ENCODE measurements at places on chromosomes 3 and 15.

DNA sequence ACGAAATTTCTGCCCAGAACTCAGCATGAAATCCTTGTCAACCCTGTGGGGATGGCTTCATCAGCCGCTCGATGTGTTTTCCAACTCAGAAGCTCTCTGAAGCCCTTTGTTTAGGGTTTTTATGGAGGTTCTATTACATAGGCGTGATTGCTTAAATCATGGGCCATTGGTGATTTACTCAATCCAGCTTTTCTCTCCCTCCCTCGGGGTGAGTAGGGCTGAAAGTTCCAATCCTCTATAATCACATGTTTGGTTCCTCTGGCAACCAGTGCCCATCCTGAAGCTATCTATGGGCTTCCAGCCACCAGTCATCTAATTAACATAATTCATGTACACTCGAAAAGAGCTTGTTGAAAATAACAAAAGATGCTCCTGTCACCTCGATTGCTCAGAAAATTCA, 51.6 kb downstream of the GATM start:
- DNase-seq = no peak
- no peak overlapping the region for H3K4me3 ChIP-seq
- no peaks in the 10 kb centered on the region for H3K4me1 ChIP-seq
- H3K27ac ChIP-seq = no peak overlapping the region
- H3K36me3 ChIP-seq = no peaks in the 10 kb centered on the region
- no peaks in the 10 kb centered on the region for H3K27me3 ChIP-seq

GRCh38 chr15:38600236-38600635, 35.6 kb upstream of the RASGRP1 start:
- H3K27ac ChIP-seq = no peak overlapping the region
- H3K36me3 ChIP-seq = no peaks in the 10 kb centered on the region
- no peaks in the 10 kb centered on the region for H3K27me3 ChIP-seq
- H3K4me3 ChIP-seq = no peak overlapping the region

GRCh38 chr3:42680271-42680670, 5.1 kb upstream of the KLHL40 start:
- H3K27me3 ChIP-seq = no peaks in the 10 kb centered on the region
- H3K36me3 ChIP-seq = no peaks in the 10 kb centered on the region
- DNase-seq = no peak
- no peaks in the 10 kb centered on the region for H3K4me1 ChIP-seq

- no peak for DNase-seq
- no peaks in the 10 kb centered on the region for H3K4me1 ChIP-seq
- H3K27ac ChIP-seq = no peak overlapping the region
- no peaks in the 10 kb centered on the region for H3K27me3 ChIP-seq
- no peaks in the 10 kb centered on the region for H3K36me3 ChIP-seq
Measured at GRCh38 chr15:98896002-98896721, 111.4 kb downstream of the PGPEP1L start.

DNA sequence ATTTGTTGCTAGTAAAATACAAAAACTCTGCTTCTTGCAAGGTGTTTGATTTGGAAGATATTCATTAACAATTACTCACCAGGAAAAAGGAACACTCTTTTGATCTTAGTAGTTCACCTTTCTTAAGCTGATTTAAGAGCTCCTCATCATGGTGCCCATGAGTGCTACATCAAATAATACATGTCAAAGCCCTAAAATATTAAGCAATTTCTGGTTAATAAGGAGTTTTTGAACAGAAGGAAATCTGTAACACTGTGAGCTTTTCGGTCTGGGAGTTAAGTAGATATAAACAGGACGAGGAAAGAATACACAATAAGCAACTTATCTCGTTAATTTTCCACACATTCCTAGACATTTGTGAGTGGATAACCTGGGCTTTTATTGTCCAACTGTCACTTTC, 83.9 kb upstream of the DCBLD2 start:
- H3K27me3 ChIP-seq = no peaks in the 10 kb centered on the region
- H3K4me3 ChIP-seq = no peak overlapping the region
- H3K4me1 ChIP-seq = no peaks in the 10 kb centered on the region

- H3K4me1 ChIP-seq = no peaks in the 10 kb centered on the region
- H3K4me3 ChIP-seq = no peak overlapping the region
- DNase-seq = no peak
- no peaks in the 10 kb centered on the region for H3K27me3 ChIP-seq
Measured at GRCh38 chr3:173410436-173410835, 12.9 kb downstream of the NLGN1 start.

- no peak overlapping the region for H3K4me3 ChIP-seq
- H3K4me1 ChIP-seq = peaks cover 6% of the 10 kb centered on the region
- H3K36me3 ChIP-seq = no peaks in the 10 kb centered on the region
- H3K27ac ChIP-seq = no peak overlapping the region
- H3K27me3 ChIP-seq = no peaks in the 10 kb centered on the region
Measured at GRCh38 chr3:107953722-107954121, 137.1 kb downstream of the CD47 start.

GRCh38 chr3:118833075-118833474, 201.6 kb downstream of the IGSF11 start:
- no peaks in the 10 kb centered on the region for H3K36me3 ChIP-seq
- H3K27me3 ChIP-seq = no peaks in the 10 kb centered on the region
- no peak for DNase-seq
- H3K4me1 ChIP-seq = peaks cover 6% of the 10 kb centered on the region
- no peak overlapping the region for H3K4me3 ChIP-seq
- no peak overlapping the region for H3K27ac ChIP-seq

- peaks cover 6% of the 10 kb centered on the region for H3K4me1 ChIP-seq
- DNase-seq = no peak
- H3K27ac ChIP-seq = no peak overlapping the region
- no peaks in the 10 kb centered on the region for H3K27me3 ChIP-seq
- H3K4me3 ChIP-seq = peak overlapping the region; percentile 30
Measured at GRCh38 chr3:4986782-4987537, 7.7 kb downstream of the BHLHE40 start.

- no peaks in the 10 kb centered on the region for H3K27me3 ChIP-seq
- 0 out of 2 replicates have a peak, but pooled peaks cover 6% of the 10 kb centered on the region for H3K36me3 ChIP-seq
- peaks cover 37% of the 10 kb centered on the region for H3K4me1 ChIP-seq
Measured at GRCh38 chr3:158747417-158747816, 15.2 kb upstream of the RARRES1 start.
